HS-27A (cell line): ENCODE measurements at places on chromosomes 7 and 10.
A peak's percentile ranks its signal among the peaks of the same experiment; 100 is the strongest.

DNA sequence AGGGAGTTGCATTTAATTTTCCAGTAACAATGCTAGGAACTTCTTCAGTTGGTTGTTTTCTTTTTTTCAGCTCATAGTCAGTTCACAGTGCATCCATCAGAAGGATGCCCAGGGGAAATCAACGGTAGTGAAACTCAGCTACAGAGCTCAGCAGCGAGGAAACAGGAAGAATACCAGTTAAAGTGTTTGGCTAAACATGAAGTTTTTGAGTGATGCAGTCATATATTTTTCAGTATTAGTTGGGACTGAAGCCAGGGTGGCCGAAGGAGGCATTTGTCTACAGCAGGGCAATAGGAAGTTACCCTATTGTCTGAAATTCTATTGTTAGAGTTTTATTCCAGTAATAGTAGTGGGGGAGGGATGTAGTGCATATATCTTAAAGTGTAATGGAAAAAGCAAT is 45.3 kb upstream of the MALRD1 start:
- DNase-seq = no peak

- DNase-seq = no peak
Measured at GRCh38 chr10:68092512-68092911, 16.8 kb upstream of the MYPN start.

DNA sequence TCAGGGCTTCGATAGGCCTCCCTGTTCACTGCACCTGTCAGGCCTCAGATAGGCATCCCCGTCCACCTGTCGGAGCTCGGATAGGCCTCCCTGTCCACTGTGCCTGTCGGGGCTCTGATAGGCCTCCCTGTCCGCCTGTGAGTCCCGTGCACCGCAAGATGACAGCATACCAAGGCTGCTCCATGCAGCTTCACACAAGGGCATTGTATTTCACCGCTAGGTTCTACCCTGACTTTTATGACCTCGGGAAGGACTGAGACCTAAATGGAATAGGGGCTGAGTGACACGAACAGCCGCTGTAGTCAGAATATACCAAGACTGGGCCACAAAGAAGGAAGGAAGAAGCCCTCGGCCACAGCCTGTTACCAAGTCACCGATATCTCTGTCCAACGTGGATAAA is 271.2 kb downstream of the DIP2C start:
- no peak for DNase-seq

DNA sequence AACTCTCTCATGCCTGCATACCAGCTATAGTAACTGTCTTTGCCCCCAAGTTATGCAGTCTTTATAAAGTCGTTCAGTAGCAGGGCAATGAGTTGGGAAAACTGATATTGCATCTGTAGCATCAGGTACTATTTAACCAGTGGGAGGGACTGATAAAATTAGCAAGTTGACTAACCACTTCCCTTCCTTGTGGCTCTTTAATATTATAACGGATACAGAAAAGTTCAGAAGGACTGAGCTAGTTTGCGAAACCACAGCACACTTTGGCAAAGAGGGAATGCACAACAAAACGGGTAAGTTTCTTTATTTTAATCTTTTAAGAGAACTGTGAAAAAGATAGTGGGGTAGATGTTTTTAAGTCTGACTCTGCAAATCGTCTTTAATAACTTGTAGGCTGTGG is 205.3 kb upstream of the HDAC9 start:
- no peak for DNase-seq

DNA sequence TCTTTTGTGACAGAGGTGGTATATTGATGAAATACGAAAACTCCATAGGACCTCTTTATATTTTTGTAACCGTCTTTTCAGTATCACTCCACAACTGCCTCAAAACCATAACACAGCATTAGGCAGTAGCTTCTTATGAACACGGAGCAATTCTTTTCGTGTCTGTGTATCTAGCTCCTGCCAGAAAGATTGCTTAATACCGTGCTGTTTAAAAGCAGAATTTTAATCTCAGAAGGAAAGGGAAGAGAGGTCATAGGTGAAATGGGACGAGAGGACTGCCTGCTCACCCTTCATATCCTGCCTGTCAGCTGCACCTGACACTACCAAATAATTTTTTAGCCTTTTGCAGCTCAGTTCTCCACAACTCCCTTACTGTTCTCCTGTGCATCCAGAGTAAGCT is 200.7 kb downstream of the DNAH11 start:
- no peak for DNase-seq

- DNase-seq = no peak
Measured at GRCh38 chr10:131282961-131283360, 28.6 kb downstream of the TCERG1L start.

GRCh38 chr10:130054021-130054420 is 56.6 kb downstream of the C10orf143 start:
- DNase-seq = no peak

- DNase-seq = no peak
Measured at GRCh38 chr10:2592360-2593160, 474.8 kb upstream of the PFKP start.

- no peak for DNase-seq
Measured at GRCh38 chr10:29865700-29866355, 193.6 kb downstream of the JCAD start.

DNA sequence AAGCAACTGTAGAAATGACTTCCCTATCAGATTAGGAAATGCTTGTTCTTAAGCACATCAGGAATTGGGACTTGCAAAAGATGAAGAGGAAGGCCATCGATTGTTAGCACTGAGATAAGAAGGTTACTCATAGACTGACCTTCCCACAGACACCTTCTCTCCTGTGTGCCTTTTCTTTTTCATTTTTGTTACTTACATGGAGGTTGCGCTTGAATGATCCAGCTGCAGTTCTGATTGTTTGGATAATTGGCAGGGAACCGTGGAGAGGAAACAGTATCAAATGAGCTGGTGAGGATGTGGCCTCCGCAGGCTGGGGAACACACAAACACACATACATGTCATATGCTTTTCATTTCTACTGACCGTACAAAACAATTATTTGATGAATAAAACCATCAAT is 134.9 kb upstream of the RSU1 start:
- no peak for DNase-seq

GRCh38 chr7:151415375-151416105 is 5.7 kb upstream of the WDR86 start:
- DNase-seq = no peak

- DNase-seq = no peak
Measured at GRCh38 chr10:22874189-22874854, 53.5 kb upstream of the ARMC3 start.

DNA sequence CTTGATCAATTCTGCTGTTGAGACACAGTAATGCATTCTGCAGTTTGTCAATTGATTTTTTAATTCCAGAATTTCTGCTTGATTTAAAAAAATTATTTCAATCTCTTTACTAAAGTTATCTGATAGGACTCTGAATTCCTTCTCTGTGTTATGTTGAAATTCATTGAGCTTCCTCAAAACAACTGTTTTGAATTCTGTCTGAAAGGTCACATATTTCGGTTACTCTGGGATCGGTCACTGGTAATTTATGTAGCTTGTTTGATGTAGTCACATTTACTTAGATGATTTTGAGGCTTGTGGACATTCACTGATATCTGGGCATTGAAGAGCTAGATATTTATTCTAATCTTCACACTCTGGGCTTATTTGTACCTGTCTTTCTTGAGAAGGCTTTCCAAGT is 67.2 kb upstream of the NME8 start:
- DNase-seq = no peak

DNA sequence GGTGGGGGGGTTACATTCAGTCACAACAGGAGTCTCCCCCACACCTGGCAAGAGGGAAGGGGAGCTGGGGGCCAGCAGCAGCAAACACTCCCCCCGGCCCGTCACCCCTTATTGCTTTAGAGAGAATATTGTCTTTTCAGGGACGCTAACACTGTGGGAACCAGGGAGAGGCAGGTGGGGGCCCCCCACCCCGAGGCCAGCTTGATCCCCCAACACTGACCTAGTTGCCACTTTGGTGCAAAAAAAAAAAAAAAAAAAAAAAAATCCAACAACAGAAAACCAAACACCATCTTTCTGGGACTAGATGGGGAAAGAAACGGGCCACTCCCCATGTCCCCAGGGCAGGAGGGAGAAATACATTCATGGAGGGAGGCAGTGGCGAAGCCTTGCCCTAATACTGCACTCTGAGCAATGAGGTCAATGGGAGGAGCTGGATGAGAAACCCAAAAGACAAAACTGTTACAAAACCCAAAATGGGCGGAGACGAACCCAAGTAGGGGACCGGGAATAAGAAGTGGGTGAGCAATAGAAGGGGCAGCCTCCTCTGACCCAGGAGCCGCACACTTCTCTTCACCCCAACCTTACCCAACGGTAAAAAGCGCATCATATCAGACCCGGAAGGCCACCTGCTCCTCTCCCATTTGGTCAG is 6.5 kb downstream of the GNB2 start:
- no peak for DNase-seq

DNA sequence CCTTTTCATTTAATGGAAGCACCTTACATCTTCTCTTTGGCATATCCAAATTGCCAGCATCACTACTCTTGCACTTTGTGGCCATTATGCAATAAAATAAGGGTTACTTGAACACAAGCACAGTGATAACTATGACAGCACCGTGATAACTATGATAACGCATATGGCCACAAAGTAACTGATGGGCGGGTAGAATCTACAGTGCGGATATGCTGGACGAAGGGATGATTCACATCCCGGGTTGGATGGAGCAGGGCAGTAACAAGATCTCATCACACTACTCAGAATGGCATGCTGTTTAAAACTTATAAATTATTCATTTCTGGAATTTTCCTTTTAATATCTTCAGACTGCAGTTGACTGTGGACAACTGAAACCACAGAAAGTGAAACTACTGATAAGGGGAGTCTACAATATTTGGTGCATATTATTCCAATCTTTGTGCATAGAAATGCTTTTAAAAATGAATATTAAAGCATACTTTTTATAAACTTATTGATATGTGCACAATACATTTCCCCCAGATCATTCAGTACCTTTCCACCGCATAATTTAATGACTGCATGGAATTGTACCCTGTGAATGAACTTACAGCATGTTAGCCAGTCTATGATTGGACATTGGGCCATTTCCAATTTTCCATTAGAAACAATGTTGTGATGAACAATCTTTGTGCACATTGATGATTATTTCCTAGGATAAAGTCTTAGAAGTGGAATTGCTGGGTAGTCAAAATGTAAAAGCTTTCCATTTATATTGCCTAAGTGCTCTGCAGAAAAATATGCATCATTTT is 136.4 kb downstream of the WNT2 start:
- peak; percentile 46 for DNase-seq

DNA sequence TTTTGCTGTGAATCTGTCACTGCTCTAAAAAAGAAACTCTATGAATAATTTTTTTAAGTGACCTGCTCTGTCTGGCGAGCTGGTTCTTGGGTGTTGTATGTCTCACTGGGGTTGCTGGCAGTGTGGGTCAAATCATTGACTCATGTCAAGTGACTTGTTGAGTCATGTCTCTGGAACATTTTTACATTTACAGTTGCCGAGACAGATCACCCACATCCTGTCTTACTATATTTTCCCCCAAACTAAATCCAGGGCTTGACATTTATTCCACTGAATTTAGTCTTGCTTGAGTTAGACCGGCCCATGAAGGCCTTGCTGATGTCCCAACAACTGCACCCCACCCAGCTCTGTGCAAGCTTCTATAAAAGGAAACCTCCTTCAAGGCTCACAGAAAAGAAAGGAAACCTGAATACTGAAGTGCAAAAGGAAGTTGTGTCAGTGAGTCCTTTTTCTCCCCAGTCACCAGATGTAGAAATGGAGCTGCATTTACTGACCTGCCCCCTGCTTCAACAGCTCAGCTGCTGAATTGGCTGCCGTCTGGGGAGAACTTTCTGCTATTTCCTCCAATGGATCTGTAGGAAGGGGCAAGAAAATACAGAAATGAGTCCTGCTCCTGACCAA is 290.3 kb downstream of the TNS3 start:
- DNase-seq = peak; percentile 66

DNA sequence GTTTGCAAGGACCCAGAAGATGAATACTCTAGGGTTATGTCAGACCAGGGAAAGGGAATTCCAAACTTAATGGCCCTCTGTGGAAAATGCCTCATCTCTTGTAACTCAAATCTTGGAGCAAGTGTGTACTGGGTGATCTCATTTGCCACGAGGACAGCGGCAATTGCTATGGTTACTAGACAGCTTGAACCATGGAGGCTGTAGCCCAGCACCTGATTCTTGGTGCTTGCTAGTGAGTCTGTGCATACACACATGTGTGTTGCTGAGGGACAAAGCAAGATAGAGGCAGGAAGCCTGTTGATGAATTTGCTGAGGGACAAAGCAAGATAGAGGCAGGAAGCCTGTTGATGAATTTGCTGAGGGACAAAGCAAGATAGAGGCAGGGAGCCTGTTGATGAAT is 58.6 kb upstream of the FEZF1 start:
- DNase-seq = no peak

DNA sequence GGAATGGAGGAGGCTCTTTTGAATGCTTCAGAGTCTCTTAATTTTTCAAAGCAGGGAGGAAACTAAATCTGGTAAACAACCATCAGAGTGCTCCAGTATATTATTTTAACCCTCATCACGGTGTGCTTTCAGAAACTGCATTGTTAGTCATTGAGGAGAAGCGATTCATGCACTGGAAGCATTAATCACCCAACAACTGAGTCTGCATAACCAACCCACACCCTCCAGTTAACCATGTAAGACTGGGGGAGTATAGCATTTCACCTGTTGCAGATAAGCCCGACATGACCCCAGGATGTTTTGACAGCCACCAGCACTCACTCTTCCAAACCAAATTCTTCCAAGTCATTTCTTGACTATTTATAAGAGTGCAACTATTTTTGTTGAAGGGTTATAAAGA is 257.6 kb downstream of the GATA3 start:
- no peak for DNase-seq

GRCh38 chr10:106438386-106438785 is 726.1 kb downstream of the SORCS1 start:
- DNase-seq = no peak
